ENCODE measurements at places on chromosomes 3 and 15.

DNA sequence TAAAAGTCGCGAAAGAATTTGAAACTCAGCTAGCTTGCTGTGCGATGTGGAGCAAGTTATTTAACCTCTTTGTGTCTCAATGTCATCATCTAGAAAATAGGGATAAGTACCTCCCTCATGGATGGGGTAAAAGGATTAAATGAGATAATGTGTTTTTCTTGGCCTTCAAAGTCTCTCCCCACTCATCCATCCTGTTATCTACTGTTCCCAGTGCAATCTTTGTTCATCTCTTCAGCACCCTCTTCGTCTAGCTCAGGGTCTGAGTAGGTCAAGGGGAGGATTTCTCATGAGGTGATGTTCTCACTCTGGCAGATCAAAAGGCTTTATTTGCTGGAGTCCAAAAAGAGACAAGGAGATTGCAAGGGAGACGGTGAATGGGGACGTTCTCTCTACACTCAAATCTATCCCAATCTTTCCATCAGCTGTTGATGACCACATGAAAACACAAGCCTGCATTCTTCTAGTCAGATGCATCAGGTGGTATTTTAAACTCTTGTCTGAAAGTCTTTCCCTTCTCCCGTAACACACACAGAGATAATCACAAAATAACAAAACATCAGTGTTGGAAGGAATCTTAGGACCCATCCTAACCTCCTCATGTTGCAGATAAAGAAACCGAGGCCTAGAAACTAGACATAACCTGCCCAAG is 1.3 kb downstream of the MESD start:
- DNase-seq: no peak

DNA sequence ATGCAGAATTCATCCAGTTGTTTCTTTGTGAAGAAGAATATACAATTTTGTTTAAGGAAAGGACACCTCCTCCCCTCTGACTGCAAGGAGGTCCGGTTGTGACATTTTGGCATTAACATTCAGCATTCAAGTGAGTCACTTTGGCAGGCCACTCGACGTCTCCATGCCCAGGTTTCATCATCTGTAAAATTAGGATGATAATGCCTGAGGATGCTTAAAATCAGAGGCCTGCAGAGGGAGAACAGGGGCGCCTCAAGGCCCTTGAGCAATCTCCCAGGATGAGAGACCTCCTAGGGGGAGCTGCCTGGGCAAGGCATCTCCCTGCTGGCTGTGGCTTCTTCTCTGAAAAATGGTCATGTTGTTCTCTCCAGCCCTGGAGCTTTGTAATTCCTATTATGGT is 236.0 kb downstream of the CACNA2D3 start:
- no peak for DNase-seq

- no peak for DNase-seq
Observed at GRCh38 chr3:66615643-66616301, 115.0 kb upstream of the LRIG1 start.

- no peak for DNase-seq
Observed at GRCh38 chr3:118573912-118574311, 460.7 kb downstream of the IGSF11 start.

- DNase-seq: no peak
Observed at GRCh38 chr15:65868546-65869125, 655 bp upstream of the RAB11A start.

DNA sequence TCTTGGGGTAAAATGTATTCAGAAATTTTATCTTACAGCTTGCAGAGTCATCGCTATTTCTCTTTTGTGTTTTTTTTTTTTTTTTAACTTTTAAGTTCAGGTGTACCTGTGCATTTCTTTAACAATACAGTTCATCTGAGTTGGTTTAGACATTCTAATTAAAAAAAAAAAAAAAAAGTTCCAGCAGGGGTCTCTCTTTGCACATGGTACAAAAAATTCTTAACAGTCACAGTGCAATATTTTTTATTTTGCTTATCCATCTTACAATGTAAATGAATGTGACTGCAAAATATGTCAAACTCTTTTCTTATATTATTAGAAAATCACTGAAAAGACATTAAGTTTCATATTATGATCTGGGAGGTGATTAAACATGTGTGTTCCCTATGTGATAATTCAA is 47.5 kb upstream of the SLC9A9 start:
- no peak for DNase-seq

- DNase-seq: no peak
Observed at GRCh38 chr3:46375814-46376213, 5.1 kb downstream of the CCR5 start.

DNA sequence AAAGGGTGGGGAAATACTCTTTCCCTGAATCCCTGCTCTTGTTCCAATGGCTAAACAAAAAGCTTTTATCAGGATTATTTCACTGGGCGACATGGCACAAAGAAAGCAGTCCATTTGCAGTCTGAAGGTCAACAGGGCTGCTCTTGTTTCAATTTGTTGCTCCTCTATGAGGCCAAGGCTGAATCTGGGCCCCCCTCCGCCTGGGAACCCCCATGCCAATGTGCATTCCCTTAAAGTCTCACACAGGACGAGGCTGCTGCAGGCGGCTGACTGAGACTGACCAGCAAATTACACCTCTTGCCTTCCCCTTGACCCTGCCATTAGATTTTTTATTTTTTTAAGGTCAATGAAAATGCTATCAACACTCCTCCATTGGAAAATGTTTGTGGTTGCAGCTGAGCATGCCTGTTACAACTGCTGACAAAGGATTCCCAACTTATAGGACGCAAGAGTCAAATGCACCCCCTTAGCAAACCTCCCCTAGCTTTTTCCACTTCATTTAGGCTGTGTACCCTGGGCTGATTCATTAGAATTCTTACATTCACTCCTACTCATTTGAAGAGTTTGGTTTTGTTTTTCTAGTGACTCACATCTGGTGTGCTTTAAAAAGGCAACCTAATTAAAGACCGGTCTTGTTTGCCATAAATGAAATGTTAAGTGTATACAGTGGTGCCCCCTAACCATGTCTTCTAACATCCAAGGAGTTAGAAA is 60.8 kb upstream of the ARHGEF3 start:
- DNase-seq: no peak

- DNase-seq: no peak
Observed at GRCh38 chr3:18426597-18427193, 1.6 kb upstream of the SATB1 start.

DNA sequence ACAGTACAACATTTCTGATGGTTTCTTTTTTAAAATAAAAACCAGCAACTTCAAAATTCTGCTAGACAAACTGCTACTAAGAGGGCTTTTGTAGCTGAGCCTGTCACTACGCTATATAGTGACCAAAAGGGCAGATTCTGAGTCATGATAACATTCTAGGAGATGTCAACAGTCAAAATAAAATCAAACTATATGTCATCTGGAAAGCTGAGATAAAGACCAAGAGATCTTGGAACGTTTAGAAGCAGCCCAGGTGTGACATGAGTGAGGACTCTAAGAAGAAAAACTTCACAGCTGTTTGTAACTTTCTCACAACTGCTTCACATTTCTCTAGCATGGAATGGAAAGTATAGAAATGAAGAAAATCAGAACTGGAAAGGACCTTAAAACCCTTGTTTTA is 84.6 kb downstream of the FILIP1L start:
- DNase-seq: no peak

DNA sequence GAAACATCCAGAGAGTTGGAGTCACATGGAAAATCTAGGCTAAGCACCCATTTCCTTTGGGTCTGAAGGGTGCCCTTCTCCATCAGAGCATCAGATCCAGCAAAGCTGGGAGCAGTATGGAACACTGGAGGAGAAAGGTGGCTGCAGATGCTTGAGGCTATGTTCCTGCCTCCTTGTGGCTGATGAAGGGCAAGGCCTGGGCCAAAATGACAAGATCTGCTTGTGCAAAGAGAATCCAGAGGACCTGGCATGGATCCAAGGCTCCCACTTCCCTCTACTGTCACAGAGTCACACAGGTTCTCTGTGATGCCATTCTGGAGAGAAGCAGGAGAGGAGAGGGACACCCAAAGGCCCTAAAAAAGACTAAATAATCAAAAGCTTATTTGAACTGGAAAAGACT is 9.2 kb upstream of the ATP8B4 start:
- DNase-seq: peak; percentile 42

GRCh38 chr15:39151545-39151944 is 429.3 kb upstream of the THBS1 start:
- no peak for DNase-seq

- DNase-seq: no peak
Observed at GRCh38 chr15:70541511-70541910, 221.8 kb downstream of the UACA start.

DNA sequence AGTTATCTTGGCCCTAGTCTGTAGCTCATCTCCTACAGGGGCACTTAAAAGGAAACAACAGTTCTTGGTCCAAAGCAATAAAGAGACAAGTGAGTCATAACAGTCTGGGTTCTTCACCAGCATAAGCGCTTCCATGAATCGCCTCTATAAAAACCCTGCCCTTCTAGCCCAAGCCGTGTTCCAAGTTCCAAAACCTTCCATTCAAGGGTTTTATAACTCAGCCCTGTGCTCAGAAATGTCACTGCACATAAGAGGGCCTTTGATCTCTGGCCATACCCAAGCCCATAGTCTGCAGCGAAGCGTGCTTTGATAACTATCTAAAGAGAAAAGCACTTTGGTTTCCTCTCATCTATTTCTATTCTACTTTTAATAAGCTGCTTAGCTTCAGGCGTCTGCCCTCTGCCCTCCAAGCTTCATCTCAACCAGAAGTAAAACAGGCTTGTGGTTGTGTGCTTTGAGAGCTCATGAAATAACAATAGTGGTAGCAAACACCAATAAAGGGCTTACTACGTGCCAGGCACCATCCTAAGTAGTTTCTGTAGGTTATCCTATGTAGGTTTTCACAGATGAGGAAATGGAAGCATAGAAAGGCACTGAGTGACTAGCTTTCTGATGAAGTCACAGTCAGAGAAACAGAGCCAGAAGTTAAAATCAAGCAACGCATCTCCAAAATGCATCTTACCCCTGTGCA is 64.0 kb upstream of the AKAP13 start:
- DNase-seq: no peak

Measured in RPMI8226 (cell line).